ENCODE measurements at places on chromosomes 11 and 22.

- DNase-seq = peak; percentile 43
These were observed 112.7 kb downstream of the SHANK2 start for GRCh38 chr11:71139516-71140205.

DNA sequence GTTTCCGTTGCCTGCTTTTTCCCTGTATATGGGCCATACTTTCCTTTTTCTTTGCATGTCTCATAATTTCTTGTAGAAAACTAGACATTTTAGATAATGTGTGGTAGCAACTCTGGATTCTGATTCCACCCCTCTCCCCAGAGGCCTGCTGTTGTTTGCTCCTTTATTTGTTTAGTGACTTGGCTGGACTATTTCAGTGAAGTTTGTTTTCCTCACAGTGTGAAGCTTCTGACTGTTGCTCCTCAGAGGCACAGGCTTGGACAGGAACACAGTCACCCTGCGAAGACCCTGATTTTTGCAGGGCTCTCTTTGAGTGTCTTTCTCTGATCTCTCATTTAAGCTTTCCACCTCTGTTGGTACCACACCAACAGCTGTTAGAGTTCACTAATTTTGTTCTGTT is 72.5 kb downstream of the SWAP70 start:
- no peak for DNase-seq

- DNase-seq = no peak
These were observed 15.2 kb downstream of the CCDC157 start for GRCh38 chr22:30371981-30372380.

DNA sequence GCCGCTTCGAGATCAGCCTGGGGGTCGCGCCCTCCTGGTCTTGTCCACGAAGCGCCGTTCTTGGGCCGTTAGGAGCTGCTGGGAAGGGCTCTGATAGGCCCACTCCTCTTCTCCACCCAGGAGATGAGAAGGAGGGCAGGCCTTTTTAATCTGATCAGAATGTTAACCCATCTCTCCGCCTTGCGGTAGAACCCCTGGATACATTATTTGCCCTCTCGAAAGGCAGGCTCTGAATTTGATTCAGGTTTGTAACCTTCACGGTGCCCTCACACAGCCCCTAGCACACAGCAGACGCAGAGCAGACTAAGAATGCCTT is at the start of gene CCDC83:
Gene CCDC83 (plus strand): TSS at position 43 of the 316 bp plus-strand sequence. CDS start 9,741 bp downstream, outside the sequence.
- DNase-seq = no peak

DNA sequence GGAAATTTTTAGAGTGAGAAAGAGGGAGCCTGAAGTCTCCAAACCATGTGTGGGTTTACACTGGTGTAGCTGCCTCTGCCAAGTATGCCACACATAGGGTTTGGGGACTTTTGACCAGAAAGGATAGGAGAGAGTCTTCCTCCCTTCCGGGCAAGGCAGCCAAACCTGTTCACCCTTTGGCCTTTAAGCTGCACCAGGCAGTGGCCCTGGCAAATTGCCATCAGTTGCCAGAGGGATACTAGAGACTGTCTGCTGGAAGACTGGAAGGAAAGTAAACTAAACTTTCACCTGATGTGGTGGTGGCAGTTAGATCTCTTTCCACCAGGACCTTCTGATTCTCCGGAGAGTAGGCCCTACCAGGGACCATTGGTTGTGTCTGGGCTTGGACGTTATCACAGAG is 1263.2 kb downstream of the FAM181B start:
- no peak for DNase-seq

DNA sequence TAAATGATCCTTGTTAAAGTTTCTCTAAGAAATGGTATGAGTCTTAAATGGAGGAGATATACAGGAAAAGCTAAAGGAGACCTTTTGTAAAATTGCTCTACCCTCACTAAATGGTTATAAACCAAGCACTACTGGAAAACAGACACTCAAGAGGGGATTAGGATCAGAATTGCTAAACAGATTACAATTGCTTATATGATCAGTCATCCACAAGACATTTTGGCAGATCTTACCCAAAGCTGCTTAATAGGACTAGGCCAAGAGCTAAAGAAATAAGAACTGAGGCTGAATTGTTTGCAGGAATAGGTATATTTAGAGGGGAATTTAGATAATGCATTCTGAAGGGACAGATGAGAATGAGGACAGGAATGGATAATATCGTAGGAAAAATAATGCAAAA is 9.5 kb downstream of the HARBI1 start:
- DNase-seq = no peak

DNA sequence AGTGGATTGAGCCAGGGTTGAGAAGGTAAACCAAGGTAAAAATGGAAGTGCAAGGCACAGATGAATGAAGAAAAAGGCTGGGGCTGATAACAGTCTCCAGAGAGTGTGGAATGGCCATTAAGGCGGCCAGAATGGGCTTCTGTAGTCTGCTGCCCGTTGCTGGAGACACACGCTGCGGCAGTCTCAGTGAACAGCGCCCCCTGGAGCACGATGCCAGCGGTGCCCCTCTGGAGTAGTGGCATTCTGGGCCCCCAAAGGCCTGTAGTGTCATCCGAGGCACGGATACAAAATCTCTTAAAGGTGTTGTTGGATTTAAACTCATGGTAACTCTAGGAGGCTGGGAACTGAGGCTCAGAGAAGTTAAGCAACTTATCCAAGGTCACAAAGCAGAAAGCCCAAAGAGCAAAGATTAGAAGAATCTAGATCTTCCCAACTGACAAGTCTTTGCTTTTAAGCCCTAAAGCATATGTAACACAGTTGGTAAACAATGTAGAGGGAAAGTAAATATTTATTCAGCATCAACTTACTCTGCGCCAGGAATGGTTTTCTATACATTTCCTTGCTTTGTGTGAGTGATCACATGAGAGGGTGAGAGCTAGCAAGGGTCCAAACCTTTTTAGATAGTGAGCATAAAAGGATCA is 18.2 kb downstream of the KCNJ1 start:
- peak; percentile 76 for DNase-seq

DNA sequence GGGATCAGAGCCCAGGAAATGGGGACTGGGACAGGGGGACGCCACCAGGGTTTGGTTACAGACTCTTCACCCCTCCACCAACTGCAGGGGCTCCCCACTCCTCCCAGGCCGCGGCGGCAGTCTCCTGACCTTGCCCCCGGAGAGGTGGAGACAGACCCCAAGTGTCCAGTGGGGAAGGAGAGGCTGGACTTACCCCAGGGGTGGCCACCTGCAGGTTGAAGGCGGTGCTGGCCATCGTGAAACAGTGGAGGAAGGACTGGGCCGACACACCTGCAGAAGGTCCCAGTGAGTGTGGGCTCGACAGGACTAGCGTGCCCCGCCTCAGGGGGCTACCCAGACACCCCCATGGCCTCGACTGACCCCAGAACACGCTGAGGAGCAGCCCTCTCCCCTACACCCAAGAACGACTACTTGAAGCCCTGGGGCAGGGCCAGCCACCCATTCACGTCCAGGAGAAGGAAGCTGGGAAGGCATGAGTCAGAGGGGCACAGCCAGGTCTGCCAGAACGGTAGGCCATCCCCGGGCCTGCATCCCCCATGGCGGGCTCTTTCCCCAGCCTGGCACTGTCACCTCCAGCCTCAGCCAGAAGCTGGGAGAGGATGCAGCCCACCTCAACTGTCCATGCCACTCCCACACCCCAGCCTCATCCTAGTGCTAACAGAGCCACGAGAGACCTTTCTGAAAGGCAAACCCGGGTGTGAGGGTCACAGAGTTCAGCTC is 2.3 kb downstream of the GATD1 start:
- DNase-seq = no peak

- DNase-seq = no peak
These were observed 29.8 kb downstream of the LIF start for GRCh38 chr22:30216710-30217109.

DNA sequence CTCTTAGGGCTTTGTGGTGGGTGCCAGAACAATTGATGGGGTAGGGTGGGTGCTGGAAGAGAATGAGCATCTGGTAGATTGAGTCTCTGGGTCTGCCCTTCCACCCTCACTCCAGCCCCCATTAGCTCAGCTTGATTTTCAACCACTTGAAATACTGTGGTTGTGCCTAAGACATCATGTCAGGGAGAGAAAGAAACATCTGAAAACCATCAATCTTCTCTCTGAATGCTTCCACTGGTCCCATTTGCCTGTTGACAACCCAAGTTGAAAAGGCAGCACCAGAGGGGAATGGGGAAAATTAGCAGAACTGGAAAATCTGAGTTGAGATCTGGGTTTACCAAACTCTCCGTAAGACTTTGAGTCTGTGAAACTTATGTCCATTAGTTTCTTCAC is 26.1 kb downstream of the CD44 start:
- DNase-seq = no peak

GRCh38 chr11:113690619-113691569 is 15.2 kb downstream of the TMPRSS5 start:
- DNase-seq = peak; percentile 93

DNA sequence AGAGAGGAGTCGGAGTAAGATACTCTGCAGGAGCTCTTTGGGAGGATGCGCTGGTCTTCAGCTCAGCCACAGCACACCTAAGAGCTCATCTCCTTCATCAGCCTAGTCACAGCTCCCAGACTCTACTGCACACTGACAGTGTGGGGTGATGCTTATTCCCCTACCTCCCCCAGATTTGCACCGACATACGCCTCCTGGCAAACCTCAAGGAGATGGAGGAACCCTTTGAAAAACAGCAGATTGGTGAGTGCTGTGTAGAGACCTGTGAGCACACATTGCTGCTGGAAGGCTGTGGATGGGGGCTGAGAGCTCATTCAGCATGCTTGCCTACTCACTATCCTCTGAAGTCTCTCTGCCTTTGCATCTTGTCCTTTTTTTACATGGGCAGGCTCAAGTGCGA is 9.3 kb upstream of the SGSM3 start:
- no peak for DNase-seq

- no peak for DNase-seq
These were observed 32.4 kb downstream of the ST3GAL4 start for GRCh38 chr11:126387857-126388256.

GRCh38 chr22:45726081-45726480 is 54.4 kb downstream of the ATXN10 start:
- no peak for DNase-seq

- no peak for DNase-seq
These were observed 7.5 kb downstream of the FXYD6 start for GRCh38 chr11:117868815-117869561.

DNA sequence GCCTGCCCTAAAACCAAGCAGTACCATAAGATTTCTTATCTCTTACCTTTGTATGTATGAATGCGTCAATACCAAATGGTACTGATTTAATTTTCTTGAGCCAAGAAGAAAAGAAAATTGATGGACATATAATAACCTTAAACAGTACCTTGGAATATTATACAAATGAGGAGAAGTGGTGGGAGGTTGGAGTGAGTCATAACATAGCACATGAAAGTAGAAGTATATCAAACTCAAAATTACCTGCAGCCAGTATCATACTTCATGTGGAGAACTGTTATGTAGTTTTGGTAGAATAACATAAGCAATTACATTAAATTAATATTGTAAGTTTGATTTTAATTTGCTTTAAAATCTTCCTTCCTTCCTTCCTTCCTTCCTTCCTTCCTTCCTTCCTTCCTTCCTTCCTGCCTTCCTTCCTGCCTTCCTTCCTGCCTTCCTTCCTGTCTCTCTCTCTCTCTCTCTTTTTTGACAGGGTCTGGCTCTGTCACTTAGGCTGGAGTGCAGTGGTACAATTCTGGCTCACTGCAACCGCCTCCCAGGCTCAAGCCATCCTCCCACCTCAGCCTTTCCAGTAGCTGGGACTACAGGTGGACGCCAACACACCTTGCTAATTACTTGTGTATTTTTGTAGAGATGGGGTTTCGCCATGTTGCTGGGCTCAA is 460.9 kb upstream of the CCDC90B start:
- no peak for DNase-seq

- DNase-seq = no peak
These were observed 1370.1 kb upstream of the RAG2 start for GRCh38 chr11:37968148-37968547.

DNA sequence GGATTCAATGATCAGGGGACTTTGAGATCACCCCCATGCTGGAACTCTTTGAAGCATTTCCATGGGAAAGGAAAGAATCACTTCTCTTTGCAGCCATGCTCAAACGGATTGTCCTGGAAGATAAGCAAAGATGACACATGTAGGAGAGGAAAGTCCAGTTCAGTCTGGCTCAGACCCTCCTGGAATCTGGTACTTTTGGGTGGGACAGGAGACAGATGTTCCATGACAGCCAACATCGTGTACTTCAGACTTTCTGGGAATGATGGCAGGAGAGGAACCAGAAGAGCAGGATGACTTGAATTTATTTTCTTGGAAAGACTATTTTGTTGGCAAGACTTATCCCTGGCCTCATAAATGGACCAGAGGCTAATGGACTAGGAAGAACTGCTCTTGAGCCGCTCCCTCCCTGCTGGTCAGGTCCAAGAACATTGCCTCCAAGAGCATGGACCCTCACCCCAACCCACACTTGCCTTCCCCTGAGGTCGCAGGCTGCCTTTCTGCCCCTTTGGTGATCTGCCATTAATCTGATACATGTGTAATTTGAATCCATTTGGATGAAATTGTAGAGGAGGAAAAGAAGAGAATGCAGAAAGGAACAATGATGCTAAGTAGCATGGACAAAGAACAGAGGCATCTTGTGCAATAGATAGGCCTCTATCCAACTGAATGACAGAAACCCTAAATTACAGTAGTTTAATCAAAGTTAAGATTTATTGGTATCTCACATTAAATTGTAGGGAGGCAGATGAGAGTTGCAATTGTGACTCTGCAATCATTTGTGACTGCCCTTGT is 201.0 kb downstream of the SNX19 start:
- DNase-seq = no peak

GRCh38 chr11:115169251-115169650 is 335.0 kb downstream of the CADM1 start:
- peak; percentile 24 for DNase-seq

- DNase-seq = no peak
These were observed 157.1 kb downstream of the CADM1 start for GRCh38 chr11:115347106-115347505.

- no peak for DNase-seq
These were observed 40.6 kb upstream of the MN1 start for GRCh38 chr22:27842201-27842600.

DNA sequence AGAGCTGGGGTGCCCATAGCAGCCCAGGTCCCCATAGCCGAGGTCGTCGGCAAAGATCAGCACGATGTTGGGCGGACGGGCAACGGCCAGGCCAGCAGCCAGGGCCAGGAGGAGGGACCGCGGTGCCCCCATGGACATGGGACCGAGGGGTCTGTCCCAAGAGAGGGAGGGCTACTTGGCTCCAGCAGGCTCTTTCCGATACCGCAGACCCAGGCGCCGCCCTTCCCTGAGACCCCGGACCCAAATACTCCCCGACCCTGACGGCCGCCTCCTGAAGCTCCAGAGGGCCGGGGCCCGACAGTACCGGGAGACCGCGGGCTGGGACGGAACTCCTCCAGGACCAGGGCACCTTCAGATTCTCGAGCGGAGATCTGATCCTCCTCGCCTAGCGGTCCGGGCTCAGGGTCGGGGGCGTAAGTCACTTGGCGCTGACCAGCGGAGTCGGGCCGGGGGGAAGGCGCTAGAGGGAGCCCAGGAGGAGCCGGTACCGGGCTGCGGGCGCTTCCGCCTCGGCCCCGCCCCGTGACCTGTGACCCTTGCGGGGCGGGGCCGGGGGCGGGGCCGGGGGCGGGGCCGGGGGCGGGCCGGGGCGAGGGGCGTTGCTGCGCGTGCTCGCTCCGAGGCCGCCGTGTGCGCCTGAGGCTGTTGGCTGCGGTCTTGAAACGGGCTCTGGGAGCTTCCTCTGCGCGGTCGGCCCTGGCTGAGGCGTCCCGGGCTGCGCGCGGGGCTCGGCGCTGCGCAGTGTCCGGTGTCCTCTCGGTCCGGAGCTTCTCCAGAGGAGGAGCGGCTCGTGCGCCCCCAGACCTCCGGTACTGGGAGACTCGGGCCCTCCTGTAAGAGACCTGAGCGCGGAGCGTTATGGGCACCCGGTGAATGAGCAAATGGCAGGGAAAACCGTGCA is at the start of gene ARSA:
Gene ARSA (minus strand): TSS at position 511 of the 901 bp plus-strand sequence. CDS start 373 bp downstream, at position 138.
- peak; percentile 97 for DNase-seq

Data from AG20443 (cell line).